T-helper 17 cell (primary cell): ENCODE measurements at places on chromosomes 2 and 18. TPM values are rescaled to one million over a fixed set of nuclear protein-coding genes. Genes with fewer than 3 reads are reported as not detected.

The BBS5 gene
- 2.0 TPM for total RNA-seq

The SLC14A1 gene
- total RNA-seq = 8.0 TPM

The ASNSD1 gene
- total RNA-seq = 40.4 TPM

The WIPF1 gene
- total RNA-seq = 424 TPM

The SGO2 gene
- 1.5 TPM for total RNA-seq

The ANKRD62 gene
- not detected for total RNA-seq

The ZNF512 gene
- 26.4 TPM for total RNA-seq

The DSG2 gene
- not detected for total RNA-seq

The PKDCC gene
- total RNA-seq = 1.2 TPM

The KCNG3 gene
- total RNA-seq = not detected

The CCDC93 gene
- total RNA-seq = 51.6 TPM

The ENOSF1 gene
- total RNA-seq = 69.3 TPM

The EFEMP1 gene
- total RNA-seq = not detected

The CNGA3 gene
- total RNA-seq = not detected

The POTEJ gene
- not detected for total RNA-seq

The RHOB gene
- 62.9 TPM for total RNA-seq

The RAD51AP2 gene
- not detected for total RNA-seq
